ENCODE measurements at places on chromosomes 12 and 14.

DNA sequence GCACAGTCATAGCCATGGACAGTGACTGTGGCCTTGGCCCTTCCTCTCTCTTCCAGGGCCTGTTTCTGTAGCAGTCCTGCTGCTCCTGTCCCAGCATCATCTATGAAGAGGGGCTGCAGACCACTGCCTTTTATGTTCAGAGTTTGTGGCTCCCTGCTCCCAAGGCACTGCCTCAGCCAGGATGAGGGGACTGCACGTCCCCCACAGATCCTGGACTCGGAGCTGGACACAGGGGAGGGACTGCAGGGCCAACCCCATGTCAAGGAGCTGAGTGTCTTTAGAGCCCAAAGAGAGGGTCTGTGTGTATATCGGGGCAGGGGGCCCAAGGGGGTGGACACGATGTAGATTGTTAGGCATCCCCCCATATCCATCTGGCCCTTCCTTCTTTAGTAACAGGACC, 60.6 kb upstream of the DIO3 start:
- DNase-seq: no peak

DNA sequence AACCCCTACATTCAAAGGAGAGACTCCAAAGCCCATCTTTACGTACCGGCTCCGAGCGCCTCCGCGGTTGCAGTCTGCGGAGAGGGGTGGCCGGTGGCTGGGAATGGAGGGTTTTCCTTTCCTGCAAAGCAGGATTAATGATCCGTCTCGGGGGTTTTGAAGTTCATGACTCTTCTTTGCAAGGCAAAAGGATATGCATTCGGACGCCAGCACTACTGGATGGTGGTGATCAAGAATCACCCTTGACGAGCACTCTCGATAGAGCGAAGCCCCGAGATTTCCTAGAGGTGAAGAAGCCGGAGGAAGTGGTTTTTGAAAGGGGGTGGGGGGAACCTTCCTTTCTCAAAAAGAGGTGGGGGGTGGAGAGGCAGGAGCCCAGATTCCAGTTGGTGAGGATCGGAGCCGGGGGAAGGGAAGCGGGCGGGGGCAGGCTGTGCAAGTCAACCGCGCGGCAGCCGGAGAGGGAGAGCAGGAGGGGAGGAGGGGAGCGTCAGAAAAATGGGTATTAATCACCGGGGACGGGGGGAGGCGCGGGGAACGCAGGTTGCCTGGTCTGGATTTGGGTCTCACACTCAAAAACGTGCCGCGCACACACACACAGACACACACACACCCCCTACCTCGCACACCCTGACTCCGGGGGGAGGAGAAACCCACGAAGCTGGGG, at the start of gene GRIN2B:
TSS of gene GRIN2B (minus strand) at position 307 of the 667 bp plus-strand sequence. CDS start 115,394 bp downstream, outside the sequence.
- DNase-seq: peak; percentile 17

DNA sequence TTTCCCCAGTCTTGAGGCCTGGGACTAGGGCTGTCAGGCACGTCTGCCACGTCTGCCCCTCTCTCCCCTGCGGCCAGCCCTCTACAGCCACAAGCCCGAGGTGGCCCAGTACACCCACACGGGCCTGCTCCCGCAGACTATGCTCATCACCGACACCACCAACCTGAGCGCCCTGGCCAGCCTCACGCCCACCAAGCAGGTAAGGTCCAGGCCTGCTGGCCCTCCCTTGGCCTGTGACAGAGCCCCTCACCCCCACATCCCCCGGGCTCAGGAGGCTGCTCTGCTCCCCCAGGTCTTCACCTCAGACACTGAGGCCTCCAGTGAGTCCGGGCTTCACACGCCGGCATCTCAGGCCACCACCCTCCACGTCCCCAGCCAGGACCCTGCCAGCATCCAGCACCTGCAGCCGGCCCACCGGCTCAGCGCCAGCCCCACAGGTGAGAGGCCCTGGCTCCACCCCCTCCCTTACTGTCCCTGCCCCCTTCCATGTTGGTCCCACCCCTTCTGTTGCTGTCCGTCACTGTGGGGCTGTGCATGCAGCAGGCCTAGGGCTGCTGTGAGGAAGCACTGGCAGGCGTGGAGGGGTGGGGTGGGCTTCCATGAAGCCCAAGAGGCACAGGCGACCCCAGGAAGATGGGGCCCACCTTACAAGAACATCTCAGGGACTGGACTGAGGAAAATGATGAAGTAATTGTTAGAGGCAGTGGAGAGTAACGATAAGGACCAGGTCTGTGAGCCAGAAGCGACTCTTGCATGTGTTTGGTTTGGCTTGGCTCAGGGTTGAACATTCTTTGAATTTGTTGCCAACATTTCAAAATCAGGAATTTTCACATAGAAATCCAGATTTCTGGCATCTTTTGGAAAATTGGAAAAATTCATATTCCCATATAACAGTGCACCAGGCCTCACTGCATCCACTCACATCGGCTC, 16.8 kb downstream of the C12orf43 start:
- DNase-seq: no peak

GRCh38 chr12:91361864-91362263, 179.2 kb upstream of the DCN start:
- DNase-seq: peak; percentile 10

DNA sequence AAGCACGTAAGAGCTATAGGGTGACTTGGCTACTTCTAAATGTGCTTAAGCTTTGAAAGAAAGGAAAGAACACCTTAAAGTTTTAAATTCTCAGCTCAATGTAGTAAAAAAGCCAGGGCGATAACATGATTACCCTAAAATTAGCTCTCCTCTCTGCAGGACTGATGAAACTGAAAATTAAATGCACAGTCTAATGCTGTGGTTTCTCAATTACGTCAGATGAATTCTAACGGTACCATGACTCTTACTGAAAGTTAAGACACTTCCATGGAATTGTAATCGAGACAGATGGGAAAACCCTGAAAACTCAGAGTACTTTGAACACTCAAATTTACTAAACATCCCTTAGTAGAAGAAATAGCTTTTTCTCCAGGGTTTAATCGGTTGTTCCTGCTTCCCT, 25.9 kb upstream of the PRKD1 start:
- DNase-seq: no peak

GRCh38 chr12:83536496-83536895, 849.8 kb downstream of the TMTC2 start:
- no peak for DNase-seq

- DNase-seq: no peak
Observed at GRCh38 chr12:111450676-111451075, 45.0 kb downstream of the SH2B3 start.

- no peak for DNase-seq
Observed at GRCh38 chr14:55582746-55583145, 2.7 kb downstream of the KTN1 start.

- DNase-seq: no peak
Observed at GRCh38 chr14:49250109-49250508, 336.1 kb downstream of the RPS29 start.

DNA sequence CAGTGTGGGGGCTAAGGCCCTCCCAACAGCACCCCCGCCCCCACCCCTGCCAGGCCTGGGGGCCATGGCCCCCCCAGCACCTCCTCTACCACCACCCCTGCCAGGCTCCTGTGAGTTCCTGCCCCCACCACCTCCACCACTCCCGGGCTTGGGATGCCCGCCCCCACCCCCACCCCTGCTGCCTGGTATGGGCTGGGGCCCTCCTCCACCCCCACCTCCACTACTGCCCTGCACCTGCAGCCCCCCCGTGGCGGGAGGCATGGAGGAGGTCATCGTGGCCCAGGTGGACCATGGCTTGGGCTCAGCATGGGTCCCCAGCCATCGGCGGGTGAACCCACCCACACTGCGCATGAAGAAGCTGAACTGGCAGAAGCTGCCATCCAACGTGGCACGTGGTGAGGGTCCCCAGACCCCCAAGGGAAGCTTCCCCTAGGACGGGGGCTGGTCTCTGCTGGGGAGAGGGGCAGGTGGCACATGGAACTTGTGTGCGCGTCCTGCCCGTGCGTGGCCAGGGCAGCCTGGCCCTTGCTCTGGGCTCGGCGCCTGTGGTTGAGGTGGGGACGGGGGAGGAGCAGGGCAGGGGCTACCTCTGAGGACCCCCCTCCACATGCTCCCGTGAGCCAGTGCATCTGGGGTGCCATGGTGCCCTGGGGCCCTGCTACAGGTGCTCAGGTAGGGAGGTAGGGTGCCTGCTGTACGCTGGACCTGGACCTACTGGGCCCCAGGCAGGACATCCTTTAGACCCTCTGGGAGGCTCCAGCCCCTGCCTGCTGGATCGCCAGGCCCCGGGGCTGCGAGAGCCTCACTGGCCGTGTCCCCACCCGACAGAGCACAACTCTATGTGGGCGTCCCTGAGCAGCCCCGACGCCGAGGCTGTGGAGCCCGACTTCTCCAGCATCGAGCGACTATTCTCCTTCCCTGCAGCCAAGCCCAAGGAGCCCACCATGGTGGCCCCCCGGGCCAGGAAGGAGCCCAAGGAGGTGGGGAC, 16.1 kb upstream of the ADSS1 start:
- no peak for DNase-seq

GRCh38 chr12:121649819-121650353, 19.6 kb downstream of the MORN3 start:
- DNase-seq: no peak

DNA sequence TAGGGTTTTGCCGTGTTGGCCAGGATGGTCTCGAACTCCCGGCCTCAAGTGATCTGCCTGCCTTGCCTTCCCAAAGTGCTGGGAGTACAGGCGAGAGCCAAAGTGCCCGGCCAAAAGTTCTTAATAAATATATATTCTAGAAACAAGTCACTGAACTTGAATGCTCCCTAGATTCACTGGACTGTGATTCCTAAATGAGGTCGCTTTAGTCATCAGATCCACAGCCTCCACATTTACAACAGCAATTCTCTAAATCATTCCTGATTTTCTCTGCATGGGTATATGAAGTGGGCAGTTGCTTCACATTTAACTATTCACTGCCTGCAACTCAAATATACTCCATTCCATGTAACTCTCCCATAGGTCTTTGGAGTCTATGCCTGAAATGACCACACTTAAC, 813.0 kb downstream of the GALC start:
- peak; percentile 23 for DNase-seq

DNA sequence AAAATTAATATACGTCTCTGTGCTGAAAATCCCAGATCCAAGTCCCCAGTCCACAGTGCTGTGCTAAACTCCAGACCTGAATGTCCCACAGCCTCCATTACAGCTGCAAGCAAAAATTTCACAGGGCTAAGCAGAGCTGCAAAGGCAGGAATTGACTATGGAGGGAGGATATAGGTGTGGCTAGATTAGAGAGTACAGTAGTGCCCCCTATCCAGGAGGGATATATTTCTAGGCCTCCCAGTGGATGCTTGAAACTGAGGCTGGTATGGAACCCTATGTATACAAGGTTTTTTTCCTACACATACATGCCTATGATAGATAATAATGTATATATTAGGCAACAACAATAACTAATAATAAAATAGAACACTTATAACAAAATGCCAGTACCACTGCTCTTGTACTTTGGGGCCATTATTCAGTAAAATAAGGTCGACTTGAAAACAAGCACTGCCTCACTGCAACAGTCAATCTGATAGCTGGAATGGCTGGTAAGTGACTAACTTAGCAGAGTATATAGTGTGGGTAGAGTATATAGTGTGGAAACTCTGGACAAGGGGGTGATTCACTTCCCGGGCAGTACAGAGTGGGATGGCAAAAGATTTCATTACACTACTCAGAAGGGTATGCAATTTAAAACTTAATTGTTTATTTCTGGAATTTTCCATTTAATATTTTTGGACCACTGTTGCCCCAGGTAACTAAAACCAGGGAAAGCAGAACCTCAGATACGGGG, 82.7 kb downstream of the C14orf132 start:
- DNase-seq: no peak

DNA sequence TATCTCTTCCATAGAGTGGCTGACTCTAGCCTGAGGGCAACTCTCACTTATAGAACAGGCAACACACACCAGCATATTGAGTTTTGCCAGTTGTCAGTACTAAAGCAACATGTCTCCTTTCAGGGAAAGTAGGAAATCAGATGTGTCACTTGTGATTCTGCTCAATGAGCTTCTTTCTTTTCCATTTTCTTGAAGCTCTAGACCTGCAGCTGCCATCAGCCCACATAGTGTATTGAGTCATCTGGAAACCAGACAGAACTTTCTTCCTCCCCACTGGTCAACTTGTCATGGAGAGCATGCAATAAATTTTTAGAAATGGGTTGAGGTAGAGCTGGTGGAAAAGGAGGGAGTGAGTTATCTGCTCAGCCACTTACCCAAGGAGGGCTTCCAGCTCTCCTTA, 209.0 kb upstream of the PLEKHG7 start:
- no peak for DNase-seq

DNA sequence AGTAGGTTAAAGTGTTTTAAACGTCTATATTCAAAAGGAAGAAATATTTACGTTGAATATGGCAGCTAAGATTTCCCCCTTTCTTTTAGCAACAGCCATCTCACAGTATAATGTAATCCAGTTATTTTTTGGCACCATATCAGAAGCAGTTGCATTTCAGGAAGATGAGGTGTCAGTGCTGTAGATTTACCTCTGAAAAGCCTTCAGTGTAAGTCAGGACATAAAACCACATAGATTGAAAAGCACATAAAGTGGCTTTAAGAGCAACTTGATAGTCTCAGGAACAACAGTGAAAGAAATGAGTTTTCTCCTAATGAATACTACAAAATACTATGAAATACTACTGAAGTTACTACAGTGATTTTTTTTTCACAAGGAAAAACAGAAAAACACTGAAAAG, 6.9 kb downstream of the MLH3 start:
- peak; percentile 48 for DNase-seq

GRCh38 chr14:95841668-95842067, 35.0 kb upstream of the TUNAR start:
- DNase-seq: no peak

DNA sequence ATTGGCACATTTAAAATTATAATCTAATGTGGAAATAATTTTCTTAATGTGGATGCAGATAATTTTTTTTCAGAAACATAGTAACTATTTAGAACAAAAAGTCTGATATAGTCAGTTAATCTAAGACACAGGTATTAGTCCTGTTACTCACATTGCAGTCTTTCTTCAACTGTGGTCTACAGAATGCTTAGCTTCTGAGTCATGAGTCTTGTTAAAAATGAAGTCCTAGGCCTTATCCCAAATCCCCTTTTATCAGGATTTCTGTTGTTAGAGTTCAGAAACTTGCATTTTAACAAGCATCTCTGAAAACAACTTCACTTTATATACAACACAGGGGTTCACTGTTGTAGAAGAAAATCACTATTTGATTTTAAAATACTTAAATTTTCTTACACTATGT, 112.2 kb downstream of the SLC16A7 start:
- peak; percentile 7 for DNase-seq

DNA sequence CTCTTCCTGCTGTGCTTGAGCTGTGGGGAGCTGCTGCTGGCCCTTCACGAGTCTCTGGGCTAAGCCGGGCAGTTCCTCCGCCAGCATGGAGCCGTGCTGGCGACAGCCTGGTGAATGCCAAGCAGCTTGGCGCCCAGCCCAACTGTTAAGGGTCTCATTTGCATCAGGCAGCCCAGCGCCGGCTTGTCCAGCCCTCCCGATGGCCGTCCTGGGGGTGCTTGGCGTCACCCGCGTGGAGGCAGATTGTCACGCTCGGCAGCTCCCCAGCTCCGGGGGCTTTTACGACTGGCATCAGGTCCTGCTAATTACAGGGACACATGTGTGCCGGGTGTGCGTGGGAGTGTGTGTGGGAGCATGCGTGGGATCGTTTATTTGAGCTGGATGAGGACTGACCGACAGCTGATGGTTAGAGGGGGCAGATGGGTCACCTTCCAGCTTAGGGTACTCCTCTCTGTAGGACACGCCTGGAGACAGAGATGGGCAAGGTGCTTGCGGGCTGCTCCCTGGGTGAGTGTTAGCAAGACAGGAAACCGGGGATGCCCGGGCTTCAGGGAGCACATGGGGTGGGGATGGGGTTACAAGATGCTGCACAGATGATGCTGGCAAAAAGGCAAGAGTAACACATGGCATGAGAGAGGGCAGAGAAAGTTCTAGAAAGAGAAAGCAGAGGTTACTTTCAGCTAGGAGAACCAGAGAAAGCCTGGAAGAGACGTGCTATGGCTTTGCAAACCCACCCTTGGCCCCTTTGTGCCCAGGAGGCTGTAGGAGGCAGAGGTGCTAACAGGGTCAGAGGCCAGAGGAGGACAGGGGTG, 64.1 kb downstream of the KIF26A start:
- no peak for DNase-seq
